Right lung (tissue), 10 donors: ENCODE measurements at places on chromosomes 12 and 14.

DNA sequence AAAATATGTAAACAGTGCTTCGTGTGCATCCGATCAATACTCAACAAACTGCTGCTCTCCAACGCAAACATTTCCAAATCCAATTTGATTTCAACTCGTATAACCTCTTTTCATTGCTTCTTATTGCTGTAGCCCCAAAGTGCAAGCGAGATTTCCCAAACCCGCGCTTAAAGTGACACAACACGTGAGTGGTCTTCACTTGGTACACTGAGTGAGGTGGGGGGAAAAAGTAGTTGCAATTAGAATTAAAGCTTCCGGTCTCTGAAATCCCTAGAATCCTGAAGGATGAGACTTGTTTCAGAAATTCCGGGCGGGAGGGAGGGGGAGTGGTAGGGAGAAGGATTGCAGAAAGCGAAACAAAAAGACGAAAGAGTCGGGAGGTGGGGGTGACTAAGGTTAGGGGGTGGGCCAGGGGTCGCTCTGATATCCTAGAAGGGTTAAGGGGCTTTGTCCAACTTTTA, 387.5 kb downstream of the BCAT1 start:
- DNase-seq = peak; percentile 58

- DNase-seq = no peak
Observed at GRCh38 chr12:6235906-6236640, 35.9 kb downstream of the CD9 start.

- no peak for DNase-seq
Observed at GRCh38 chr12:121858662-121859572, at the start of gene HPD. Gene HPD, minus strand, starts transcription at chr12:121858859. Its CDS starts 36 bp downstream, at chr12:121858823.

- DNase-seq = no peak
Observed at GRCh38 chr12:116273813-116274550, 3.5 kb downstream of the MED13L start.

- DNase-seq = no peak
Observed at GRCh38 chr12:22275843-22276242, 58.7 kb downstream of the ST8SIA1 start.

DNA sequence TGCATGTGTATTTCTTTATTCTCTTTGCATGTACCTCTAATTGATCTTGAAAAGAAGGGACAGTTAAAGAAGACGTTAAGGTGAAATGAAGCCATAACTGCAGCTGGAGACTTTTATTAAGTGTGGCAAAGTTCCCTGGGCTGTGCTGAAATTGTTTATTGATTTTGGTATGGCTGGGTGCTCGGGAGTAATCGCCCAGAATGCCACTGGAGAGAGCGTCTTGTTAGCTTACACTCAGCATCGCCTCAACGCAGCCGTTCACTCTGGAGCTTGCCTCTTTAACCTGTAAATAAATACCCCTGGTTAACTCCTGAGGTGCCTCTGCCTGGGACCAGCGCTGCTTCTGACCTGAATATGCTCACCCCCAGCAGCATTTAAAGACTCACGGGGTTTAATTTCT, 98.6 kb downstream of the GPATCH2L start:
- no peak for DNase-seq

DNA sequence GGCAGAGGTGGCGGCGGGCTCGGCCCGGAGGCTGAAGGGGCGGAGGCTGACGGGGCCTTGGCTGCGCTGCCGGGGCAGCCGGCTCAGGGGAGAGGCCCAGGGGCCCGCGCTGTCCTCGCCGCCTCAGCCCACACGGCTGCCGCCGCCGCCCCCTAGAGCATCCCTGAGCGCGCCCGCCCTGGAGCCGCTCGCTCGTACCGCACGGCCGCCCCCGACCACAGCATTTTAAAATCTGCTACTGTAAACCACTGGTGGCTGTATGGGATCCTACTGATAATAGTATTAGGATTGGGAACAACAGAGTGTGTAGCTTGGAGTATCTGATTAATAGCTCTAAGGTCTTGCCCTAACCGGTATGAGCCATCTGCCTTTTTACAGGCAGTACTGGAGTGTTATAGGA, 22.2 kb upstream of the EDDM3A start:
- DNase-seq = no peak

DNA sequence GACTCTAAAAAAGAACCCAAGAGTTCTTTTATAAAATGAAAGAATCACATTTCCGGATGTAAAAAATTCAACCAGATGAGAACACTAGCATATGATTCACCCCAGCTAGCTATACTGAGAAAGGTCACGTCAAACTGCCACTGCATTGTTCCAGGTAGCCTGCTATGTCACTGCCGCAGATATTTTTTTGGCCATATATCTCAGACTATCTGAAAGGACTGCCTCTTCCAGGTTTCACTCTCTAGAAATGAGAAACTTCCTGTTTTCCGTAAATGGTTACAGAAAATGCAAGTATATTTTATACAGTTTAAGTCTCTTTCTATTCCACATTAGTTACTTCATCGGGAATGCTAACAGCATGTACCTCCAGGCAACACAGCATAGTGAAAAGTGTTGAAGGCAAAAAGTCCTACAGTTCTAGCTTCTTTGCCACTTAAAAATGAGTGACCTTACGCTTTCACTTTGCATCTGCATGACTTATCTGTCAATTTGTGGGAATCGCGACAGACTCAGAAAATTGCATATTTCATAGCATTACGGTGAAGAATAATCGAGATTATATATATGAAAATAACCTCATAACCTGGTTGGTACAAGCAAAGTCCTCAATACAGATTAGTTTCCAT, 105.2 kb downstream of the MED13L start:
- no peak for DNase-seq

- peak; percentile 52 for DNase-seq
Observed at GRCh38 chr14:41872931-41873685, 266.4 kb downstream of the LRFN5 start.

DNA sequence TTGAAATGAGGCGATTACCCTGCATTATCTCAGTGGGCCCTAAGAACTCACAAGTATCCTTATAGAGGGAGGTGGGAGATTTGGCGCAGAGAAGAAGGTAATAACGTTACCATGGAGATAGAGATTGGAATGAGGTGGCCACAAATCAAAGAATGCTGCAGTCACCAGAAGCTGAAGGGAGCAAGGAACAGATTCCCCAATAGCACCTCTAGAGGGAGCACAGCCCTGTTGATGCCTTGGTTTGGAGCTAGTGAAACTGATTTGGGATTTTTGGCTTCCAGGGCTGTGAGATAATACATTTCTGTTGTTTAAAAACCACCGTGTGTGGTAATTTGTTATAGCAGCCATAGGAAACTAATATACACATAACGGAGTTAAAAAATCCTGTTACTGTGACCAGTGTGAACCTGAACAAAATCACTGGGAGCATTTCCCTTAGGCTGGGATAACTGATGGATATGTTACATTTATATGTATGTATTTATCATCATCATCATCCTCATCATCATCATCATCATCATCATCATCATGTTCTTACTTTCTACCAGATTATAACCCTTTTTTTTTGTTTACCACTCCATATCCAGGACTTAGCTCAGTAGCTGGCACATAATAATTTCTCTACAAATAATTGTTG, 100.3 kb downstream of the LIN7A start:
- peak; percentile 41 for DNase-seq

- no peak for DNase-seq
Observed at GRCh38 chr12:53254816-53255545, 13.1 kb upstream of the ESPL1 start.

GRCh38 chr12:31315044-31315715, 10.8 kb downstream of the SINHCAF start:
- no peak for DNase-seq

DNA sequence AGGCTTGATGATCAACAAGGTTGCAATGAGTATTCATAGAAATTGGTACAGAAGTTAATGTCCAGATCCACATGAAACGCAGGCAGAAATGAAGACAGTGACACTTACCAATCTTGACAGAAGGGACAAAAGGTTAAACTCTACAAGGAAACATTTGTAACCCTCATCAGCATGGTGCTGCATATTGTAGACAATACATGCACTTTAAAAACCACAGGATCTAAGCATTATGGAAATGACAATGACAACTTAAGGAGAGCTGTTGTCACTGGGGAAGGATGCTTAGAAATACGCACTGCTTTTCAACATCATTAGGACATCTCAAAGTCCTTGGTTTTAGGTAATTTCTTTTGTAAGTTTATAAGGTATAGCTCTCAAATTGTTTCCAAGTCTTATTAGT, 130.6 kb downstream of the ATP23 start:
- DNase-seq = no peak

GRCh38 chr12:47910486-47910885, 5.7 kb upstream of the VDR start:
- no peak for DNase-seq

DNA sequence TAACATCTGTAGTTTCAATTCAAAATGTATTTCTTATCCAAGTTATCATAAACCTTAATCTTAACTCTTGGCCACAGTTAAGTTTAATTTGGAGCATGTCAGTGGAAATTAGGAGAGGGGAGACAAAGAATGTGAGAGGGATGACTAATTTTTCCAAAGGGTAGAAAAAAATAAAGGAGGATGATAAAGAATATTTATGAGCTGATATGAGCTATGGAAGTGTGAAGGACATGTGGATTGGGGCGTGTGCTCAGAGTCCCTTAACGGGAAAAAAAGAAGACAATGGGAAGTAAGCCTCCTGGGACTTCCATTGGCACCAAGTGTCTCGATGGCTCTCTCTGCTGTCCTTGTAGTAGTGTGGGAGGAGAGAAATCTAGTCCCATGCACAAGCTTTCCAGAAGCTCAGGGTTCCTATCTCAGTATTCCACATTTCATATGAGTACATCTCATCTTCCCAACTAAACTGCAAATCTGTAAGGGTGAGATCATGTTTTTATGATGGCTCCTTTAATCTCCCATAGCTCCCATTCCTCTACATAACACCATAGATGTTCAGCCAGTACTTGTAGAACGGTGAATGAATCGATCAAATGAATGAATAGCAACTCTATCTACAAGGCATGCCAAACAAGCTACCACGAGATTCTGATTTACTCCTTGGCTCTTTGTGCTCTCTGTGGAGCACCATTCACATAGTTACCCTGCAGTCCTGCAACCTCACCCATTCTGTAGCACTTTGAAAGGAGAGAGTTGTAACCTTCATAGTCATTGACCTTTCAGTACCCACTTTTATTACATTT, 27.4 kb downstream of the BCL2L14 start:
- DNase-seq = no peak

DNA sequence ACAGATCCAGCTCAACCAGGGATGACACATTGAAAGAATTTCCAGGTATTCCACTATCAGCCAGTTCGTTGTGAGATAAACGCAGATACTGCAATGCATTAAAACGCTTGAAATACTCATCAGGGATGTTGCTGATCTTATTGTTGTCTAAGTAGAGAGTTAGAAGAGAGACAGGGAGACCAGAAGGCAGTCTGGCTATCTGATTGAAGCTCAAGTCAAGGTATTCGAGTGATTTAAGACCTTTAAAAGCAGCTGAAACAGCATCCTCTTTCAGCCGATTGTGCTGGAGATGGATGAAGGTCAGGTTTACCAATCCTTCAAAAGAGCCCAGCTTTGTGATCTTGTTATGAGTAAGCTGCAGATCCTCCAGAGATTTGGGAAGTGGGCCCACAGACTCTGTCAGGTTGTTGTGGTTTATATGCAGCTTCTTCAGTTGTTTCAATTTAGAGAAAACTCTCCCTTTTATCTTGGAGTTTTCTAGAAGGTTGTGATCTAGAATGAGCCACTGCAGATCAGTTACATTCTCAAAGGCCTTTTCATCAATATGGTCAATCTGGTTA, 3.0 kb downstream of the LUM start:
- DNase-seq = no peak

- no peak for DNase-seq
Observed at GRCh38 chr14:66842911-66843512, 335.1 kb downstream of the GPHN start.

DNA sequence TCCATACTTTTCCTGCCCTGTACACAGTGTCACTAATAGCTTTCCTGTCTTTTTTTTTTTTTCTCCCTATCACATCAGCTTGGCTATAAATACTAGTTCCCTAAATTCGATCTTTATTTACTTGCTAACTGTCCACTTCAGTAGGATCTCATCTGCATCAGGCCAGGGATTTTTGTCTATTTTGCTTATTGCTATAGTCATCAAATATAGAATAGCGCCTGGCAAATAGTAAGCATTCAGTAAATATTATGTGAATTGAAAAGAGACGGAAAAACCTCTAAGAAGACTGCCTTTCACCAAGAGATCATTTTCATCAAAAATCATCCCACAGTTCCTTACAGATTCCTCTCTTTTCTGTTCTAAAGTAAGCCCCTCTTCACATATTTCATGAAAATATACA, 429.1 kb downstream of the FLRT2 start:
- no peak for DNase-seq

DNA sequence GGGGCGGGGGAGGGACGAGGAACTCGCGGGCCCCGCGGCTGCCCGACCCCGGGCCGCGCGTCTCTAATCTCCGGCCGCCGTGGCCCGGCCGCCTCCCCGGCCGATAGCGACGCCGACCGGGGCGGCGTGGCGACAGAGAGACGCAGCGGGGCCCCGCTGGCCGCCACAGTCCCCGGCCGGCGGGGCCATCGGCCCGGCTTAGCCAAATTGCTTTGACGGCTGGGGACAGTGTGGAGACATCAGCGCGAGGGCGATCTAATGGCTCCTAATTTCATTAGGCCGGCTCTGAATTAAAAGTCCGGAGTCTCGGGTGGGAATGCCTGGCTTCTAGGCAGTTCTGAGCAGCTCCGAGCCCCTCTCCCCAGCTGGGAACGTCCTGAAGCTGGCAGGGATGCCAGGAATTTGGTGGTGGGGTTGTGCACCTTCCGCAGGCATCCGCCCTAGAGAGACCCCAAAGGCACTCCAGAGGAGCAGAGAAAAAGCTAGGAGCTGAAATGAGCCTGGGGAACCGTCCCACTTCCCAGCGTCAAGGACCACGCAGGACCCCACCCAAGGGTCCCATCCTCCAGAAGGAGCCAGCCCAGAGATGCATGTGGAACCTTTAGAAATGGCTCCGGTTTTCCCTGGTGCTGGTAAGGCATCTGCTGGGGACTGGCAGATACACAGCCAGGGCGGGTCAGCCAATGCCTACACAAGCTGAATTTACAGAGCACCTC, 9.6 kb downstream of the TBX5 start:
- DNase-seq = no peak

- DNase-seq = no peak
Observed at GRCh38 chr12:69266036-69266635, 26.8 kb downstream of the CPSF6 start.

DNA sequence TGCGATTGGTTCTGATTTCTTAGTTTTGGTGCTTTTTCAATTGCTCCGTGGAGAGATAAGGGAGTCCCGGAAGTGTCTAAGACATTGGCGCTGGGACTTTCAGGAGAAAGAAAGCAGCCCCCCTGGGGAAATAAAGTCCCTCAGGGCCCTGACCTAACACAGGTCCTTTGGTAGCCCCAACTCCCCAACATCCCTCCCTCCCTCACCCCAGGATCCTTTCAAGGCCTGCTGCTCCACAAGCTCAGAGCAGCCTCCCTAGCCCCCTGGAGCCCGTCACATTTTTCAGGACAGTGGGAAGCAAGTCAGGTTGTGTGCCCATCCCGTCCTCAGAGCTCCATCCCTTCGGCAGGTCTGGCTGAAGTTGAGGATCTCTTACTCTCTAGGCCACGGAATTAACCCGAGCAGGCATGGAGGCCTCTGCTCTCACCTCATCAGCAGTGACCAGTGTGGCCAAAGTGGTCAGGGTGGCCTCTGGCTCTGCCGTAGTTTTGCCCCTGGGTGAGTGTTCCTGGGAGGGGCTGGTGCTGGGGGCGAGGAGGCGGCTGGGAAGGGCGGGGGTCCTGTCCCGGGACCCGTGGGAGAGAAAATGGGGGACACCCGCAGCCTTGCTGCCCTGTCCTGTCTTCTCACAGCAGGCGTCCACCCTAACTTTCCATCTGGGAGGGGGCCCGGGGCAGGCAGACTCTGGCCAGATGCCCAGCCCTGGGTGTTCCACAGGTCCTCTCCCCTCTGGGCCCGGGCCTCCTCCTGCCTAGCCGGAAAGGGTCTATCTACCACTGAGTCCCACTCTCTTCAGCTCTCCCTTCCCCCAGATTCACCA, 950 bp downstream of the IFI27 start:
- no peak for DNase-seq
